ENCODE measurements at places on chromosomes 3 and 15.

GRCh38 chr3:49387721-49388120 lies 24.1 kb downstream of the RHOA start:
- H3K27ac ChIP-seq, result no peak overlapping the region
- DNase-seq, result no peak

GRCh38 chr3:47083786-47084185 lies 80.1 kb downstream of the SETD2 start:
- no peak overlapping the region for H3K27ac ChIP-seq
- H3K27me3 ChIP-seq, result no peaks in the 10 kb centered on the region
- no peak for DNase-seq
- H3K36me3 ChIP-seq, result peaks cover 7% of the 10 kb centered on the region
- H3K4me3 ChIP-seq, result no peak overlapping the region

DNA sequence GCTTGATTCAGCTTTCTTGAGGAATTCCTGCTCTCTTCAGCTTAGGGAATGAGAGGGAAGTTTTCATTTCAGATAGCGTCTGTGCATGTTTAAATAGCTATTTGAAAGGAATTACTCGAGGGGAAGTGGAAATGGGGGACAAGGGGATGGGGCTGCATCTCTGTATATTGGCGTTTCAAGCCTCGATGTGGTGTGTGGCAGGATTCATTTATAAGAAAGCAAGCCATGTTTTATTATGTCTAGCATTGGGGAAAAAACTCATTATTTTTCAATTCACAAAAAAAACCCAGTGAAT lies 1.0 kb downstream of the ATP2C1 start:
- H3K27ac ChIP-seq, result peak overlapping the region; percentile 97
- H3K36me3 ChIP-seq, result no peaks in the 10 kb centered on the region

GRCh38 chr3:15579051-15579450 lies 22.3 kb downstream of the HACL1 start:
- H3K27me3 ChIP-seq, result no peaks in the 10 kb centered on the region
- peaks cover 9% of the 10 kb centered on the region for H3K36me3 ChIP-seq
- H3K4me3 ChIP-seq, result no peak overlapping the region
- no peak overlapping the region for H3K27ac ChIP-seq

DNA sequence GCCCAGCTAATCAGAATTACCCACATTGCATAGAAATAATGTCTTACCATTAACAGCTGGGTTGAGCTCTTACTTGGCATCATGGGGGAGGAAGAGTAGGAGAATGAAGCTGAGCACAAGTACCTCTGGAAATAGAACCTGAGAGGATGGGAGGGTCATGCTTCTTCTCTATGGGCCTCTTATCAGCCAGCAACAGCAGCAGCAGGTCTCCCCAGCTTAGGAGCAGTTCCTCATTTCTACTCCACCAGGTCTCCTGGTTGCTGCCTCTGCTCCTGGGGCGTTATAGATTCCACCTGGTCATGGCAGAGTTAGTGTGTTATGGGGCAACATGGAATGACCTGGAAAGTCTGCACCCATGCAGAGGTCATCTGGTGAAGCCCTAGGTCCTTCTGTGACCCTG lies 3.4 kb downstream of the FSD2 start:
- DNase-seq, result no peak
- no peaks in the 10 kb centered on the region for H3K27me3 ChIP-seq
- H3K4me3 ChIP-seq, result no peak overlapping the region
- no peak overlapping the region for H3K27ac ChIP-seq
